ENCODE measurements at places on chromosomes 13 and 19.
A peak's percentile ranks its signal among the peaks of the same experiment; 100 is the strongest.

- no peak for DNase-seq
Measured at GRCh38 chr13:97932036-97932435, 21.4 kb upstream of the IPO5 start.

DNA sequence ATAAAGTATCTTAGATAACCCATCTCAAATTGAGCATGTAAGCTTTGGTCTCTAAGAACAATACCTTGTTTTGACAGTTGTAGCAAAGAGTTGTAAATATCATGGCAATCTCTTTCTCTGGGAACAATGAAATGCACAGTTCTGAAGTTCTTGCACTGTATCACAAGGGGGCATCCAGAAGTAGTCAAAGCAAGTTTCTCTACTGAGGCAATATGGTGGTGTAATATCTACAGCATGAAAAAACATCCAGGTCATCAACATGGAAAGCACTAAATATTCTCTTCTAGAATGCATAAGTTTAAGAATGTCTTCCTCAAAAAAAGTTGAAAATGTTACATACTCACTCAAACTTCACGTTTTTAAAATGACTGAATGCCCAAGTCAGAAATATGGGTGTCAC is 19.6 kb downstream of the MTMR6 start:
- DNase-seq, result no peak

- no peak for DNase-seq
Measured at GRCh38 chr13:102020611-102021216, 381.1 kb downstream of the FGF14 start.

- DNase-seq, result peak; percentile 63
Measured at GRCh38 chr19:11560404-11561051, 1.5 kb upstream of the ELOF1 start.

- DNase-seq, result no peak
Measured at GRCh38 chr19:16319481-16319880, 5.1 kb upstream of the KLF2 start.

GRCh38 chr13:31631071-31631470 is 108.3 kb upstream of the RXFP2 start:
- DNase-seq, result no peak

- DNase-seq, result peak; percentile 29
Measured at GRCh38 chr19:35757231-35757748, 461 bp upstream of the HSPB6 start.

- DNase-seq, result no peak
Measured at GRCh38 chr13:40172878-40173277, 493.6 kb downstream of the FOXO1 start.

DNA sequence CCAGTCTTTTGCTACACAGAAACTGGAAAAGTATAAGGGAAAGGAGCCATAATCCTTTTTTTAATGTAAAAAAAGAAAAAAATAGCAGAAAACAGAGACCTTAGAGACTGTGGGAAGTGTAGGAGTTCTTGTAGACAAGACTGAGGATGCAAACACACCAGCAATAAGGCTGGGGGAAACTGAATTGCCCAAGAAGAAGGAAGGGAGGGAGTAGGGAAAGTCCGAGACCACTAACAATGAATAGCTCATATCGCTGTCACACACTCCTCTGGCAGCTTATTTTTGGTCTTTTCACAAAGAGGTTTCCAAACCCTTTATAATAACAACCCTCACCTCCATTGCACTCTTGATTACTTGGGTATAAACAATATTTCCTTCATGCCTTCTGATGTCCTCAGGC is 952.0 kb downstream of the SLITRK5 start:
- no peak for DNase-seq

DNA sequence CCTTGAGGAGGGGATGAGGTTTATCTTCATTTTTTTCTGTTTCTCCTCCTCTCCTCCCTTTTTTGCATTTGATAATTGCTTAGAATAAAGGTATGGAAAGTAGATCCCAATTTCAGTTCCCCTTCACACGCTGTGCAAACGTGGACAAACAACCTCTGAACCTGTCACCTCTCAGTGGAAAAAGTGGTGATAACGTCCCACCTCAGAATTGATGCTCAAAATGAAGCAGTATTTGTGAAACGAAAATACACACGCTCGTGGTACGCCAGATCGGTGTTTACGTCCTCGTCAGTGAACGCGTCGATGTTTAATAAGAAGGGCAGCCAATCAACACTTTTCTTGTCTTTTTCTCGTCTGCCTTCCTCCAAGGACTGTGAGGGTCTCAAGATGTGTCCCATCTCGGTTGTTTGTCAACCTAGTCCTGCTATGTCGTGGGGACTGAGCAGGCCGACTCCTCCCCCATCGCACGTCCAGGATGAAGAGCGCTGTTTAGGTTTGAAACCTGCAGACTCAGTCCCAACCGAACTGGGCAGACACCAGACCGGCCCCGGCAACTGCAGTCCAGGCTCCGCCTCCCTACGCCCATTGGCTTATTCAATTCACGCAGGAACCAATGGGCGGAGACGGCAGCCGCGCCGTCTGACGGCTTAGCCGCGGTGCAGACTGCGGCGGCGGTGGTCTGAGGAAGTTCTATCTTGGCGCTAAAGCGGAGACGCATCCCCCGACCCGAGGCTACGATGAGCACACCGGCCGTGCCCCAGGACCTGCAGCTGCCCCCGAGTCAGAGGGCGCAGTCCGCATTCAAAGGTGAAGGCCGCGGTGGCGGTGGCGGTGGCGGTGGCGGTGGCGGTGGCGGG is at the start of gene CKAP2:
CKAP2 (plus strand) TSS at position 659 of the 857 bp plus-strand sequence; CDS start at position 738, 79 bp downstream.
- peak; percentile 93 for DNase-seq

DNA sequence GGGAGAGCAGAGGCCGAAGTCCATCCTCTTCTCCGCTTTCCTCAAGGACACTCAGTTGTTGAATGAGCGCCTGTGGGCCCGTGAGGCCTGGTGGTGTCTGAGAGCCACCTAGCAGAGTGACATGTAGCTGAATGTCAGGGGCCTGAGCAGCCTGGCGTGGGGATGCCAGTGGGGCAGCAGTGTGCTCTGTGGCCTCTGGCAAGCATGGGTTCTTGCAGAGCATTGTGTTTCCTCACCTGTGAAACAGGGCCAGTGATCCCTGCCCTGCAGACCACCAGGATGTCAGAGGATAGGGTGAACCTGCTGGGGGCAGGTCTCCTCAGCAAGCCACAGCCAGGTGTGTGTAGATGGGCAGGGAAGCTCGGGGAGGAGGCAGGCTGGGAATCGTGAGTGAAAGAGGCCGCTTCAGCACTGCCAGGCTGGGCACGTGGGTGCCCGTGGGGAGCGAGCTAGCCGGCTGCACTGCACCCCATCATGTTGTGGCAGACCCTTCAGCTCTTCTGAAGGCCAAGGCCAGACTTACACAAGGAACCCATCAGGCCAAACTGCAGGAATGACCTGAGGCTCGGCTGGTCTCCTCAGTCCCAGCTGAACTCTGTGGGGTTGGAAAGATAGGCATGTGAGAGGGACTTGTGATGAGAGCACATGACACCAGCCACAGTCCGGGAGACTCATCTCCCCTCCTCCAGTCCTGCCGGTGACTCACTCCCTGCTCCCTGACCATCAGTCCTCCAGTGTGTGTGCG is 5.0 kb downstream of the PPP1R37 start:
- no peak for DNase-seq

DNA sequence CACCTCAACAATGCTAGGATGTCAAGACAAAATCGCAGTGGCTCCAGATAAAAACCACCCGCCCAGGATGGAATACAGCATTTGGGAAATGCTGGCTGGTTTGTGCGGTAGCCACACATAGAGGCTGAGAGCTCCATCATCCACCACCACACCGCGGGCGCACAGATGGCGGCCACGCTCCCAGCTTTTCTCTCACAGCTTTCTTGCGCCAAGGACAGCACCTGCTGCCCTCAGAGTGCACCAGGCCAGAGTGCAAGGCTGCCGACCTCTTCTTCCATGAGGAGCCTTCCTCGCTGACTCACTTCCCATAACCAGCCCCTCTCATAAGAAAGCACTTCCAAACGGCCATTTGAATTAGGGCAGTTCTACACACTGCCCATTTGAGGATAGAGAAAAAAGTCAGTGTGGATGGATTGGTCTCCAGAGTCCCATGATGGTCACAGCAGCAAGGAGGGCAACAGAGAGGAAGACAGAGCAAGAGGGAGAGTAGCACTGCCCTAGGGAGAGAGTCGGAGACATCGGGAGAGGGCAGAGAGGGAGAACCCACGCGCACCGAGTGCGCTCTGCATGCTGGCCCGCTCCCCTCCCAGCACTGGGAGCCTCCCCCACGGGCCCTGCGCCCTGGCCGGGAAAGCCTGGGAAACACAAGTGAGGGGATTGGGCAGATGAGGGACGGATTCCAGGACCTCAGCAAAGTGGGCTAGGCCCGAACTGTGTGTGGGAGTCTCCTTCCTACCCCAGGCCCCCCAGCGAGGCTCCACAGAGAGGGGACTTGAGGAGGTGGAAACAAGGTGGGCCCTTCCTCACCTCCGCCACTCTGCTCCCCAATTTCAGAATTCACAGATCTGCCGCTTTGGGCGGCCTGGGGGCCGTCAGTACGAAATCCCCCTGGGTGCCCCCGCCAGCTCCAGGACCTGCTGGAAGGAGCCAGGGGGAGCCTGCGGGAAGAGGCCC is 156.9 kb downstream of the USP12 start:
- no peak for DNase-seq

GRCh38 chr13:72514146-72514545 is 213.3 kb downstream of the MZT1 start:
- DNase-seq, result no peak

GRCh38 chr13:27481766-27482165 is 31.4 kb upstream of the MTIF3 start:
- DNase-seq, result peak; percentile 26

DNA sequence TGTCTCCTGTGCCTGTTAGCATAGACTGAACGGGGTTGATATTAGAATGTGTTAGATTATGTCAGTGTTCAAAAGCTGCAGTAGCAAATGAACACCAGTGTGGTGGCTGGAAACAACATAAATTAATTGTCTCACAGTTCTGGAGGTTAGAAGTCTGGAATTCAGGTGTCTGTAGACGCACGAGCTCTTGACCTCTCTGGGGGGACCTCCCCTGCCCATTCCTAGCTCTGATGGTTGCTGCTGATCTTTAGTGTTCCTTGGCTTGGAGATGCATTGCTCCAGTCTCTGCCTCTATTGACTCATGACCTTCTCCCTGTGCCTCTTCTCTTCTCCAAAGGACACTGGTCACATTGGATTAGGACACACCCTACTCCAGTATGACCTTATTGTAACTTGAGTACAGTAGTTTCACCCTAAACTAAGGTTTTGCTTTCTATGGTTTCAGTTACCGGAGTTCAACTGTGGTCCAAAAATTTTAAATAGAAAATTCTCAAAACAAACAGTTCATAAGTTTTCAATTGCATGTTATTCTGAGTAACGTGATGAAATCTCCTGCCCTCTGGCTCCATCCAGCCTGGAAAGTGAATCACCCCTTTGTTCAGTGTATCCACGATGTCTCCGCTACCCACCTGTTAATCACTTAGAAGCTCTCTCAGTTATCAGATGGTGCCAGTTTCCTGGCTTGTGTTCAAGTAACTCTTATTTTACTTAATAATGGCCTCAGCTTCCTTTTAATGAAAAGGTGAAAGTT is 273.2 kb downstream of the MYO16 start:
- DNase-seq, result no peak

GRCh38 chr13:89163096-89163495 is 1491.9 kb downstream of the SLITRK5 start:
- DNase-seq, result no peak

DNA sequence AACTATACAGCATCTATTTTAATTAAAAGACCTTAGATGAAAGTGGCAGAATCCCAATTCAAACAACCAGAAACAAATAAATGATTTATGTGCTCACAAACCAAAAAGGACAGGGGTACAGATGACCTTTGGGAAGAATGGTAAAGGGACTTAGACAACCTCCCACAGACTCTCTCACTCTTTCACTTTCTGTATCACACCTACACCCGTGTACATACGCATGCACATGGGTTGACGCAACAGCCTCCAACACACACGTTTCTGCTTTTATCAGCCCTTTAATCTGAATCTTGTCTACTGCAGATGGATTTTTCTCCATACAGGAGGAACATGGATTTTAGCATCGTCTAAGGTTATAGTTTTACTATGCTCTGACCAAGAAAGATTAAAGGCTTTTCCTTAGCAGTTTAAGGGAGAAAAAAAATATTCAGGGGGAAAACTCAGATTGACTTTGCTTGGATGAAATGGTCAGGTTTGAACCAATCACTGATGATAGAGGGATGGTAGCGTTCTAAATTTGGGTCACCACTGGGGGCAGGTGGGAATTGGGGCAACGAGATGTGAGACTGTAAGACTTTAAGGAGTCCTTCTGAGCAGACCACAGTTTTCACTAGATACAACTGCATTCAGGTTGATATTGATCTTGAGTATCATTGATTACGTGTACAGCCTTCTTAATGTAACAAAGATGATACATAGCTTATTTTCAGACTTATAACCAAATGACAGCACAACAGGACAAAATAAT is 166.1 kb downstream of the ITGBL1 start:
- DNase-seq, result no peak

GRCh38 chr19:7704280-7705060 is 2.5 kb upstream of the FCER2 start:
- DNase-seq, result no peak

- DNase-seq, result no peak
Measured at GRCh38 chr13:64993514-64994164, 2236.5 kb downstream of the PCDH9 start.

GRCh38 chr19:13127051-13127450 is 9.0 kb downstream of the NACC1 start:
- DNase-seq, result no peak

DNA sequence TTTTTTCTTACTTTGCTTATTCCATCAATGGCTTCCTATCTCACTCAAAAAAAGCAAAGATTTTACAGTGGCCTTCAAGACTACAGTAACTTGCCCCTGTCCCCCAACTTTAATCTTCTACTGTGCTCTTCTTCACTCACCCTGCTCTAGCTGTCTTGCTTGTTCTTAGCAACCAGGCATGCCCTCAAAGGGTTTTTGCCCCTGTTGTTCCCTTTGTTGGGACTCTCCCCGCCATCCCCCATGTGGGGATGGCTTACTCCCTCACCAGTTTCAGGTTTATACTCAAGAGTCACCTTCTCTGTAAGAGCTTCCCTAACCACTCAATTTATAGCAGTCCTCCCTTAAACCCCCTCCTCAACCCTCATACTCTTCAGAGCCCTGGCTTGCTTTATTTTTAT is 5.4 kb downstream of the MTMR6 start:
- no peak for DNase-seq

DNA sequence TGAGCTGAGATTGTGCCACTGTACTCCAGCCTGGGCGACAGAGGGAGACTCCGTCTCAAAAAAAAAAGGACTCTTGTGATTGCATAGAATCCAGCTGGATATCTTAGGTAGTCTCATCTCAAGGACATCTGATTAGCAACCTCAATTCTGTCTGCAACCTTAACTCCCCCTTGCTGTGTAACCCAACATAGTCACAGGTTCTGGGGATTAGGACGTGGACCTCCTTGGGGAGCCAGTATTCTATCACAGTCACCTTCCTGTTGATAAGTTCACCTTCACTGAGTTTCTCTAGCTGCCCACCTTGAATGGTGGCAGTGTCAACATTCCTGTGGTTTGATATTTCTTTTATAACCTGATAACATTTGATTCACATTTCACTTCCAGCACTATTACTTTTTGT is 27.2 kb downstream of the GPR18 start:
- no peak for DNase-seq
